ENCODE measurements at places on chromosomes 6 and 20.

DNA sequence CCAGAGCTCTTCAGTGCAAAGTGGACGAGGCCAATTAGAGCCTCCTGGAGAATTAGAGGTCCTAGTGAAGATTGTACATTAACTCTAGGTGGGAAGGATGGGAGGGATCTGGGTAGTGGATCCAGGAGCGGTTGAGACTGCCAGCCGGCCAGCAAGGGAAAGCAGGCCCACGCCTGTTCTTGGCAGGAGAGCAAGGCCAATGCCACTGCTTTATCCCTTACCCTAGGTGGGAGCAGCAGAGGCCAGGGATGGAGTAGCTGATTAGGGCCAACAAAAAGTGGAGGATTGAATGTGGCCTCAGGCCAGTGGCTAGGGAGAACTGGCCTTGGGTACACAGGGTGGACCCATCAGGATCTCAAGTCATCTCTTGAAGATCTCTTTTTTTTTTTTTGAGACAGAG, 3.7 kb downstream of the ITPR3 start:
- no peak for DNase-seq

DNA sequence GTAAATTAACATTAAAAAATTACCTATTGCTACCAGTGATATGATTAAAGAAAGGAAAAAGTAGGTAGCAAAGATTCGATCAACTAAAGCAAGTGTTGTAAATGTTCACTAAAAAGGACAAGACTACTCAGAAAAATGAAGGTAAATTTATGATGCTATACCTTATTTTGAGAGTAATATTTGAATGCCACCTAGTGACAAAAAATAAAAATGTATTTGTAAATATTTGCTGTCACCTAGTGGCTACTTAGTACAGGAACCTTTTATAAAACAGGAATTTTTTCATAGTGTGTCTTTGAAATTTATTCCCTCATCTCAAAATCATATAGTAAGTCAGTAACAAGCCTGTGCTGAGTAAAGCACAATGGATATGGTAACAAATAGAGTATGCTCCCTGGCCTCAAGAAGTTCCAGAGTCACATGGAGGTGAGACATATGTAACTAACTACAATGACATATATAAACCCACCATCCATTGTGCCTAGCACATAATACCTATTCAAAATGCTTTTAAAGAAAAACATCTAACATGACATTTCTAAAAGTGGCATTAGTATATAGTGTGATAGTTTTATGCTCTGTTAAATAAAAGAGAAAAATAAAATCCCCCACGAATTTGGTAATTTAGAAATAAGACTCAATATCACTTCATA, 193.1 kb upstream of the SIM1 start:
- no peak for DNase-seq

- DNase-seq, result peak; percentile 29
Measured at GRCh38 chr20:31569163-31570020, 35.7 kb upstream of the ID1 start.

GRCh38 chr20:62658593-62659178, 16.4 kb downstream of the SLCO4A1 start:
- no peak for DNase-seq

GRCh38 chr6:49528571-49528970, 21.9 kb upstream of the C6orf141 start:
- no peak for DNase-seq

GRCh38 chr20:24111858-24112257, 123.3 kb upstream of the GGTLC1 start:
- DNase-seq, result no peak

- no peak for DNase-seq
Measured at GRCh38 chr20:60062431-60063047, 104.3 kb downstream of the CDH26 start.

DNA sequence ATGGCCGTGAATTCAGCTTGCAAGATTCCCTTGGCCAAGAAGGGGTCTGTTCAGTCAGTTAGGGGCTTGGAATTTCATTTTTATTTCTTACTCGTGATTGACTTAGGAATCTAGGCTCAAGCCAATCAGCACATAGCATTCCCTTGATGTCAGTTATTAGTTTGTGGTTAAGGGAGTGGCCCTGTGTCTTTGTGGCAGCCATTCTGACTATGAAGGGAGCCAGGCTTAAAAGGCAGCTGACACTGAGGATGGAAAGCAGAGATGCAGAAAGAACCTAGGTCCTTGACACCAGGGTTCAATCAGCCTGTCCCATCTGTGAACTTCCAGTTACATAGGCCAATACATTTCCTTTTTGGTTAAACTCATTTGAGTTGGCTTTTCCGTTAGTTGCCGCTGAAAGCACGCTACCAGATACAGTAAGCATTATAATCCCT, 48.1 kb downstream of the MCUR1 start:
- no peak for DNase-seq

DNA sequence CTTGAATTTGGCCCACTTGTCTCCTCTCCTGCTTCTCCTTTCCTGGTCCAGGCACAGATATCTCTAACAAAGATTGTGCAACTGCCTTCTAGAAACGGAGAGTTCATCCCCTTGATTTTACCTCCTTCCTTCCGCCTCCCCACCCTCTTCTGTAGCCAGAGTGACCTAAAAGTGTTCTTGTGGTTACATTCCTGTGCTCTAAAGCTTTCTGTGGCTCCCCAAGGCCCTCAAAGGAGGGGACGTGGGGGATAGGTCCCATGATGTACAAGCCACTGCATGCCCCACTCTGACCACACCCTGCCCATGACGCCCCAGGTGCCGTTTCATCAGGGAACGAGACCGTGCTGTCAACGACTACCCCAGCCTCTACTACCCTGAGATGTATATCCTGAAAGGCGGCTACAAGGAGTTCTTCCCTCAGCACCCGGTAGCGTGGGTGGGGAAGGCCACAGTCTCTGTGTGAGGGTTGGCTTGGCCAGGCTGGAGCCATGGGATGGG, 8.2 kb downstream of the CDC25B start:
- no peak for DNase-seq

GRCh38 chr20:42095221-42095620, 477.0 kb upstream of the CHD6 start:
- DNase-seq, result no peak

DNA sequence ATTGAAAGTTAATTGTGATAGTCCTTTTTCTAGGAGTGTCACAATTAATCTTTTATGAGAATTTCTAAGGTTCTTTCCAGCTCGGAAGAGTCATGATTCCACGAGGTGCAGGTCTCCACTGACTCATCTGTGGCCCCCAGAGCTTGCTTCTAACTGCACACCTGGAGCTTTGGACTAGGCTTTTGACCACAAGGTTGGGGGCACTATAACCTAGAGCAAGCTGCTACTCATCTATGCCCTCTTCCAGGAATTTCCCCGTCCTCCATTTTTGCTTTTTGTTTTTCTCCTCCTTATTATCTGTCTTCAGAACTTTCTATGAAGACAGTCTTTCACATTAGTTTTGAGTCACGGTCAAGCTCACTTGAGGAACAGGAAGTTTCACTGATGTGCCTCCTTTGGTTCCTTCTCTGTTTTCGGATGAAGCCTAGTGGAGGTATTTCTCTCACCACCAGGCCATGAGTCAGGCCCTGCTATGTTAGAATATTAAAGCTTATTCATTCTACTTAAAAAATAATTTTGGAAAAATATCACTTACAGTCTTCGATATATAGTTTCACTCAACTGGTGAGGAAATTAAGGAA, 119.2 kb upstream of the INSM1 start:
- DNase-seq, result no peak

DNA sequence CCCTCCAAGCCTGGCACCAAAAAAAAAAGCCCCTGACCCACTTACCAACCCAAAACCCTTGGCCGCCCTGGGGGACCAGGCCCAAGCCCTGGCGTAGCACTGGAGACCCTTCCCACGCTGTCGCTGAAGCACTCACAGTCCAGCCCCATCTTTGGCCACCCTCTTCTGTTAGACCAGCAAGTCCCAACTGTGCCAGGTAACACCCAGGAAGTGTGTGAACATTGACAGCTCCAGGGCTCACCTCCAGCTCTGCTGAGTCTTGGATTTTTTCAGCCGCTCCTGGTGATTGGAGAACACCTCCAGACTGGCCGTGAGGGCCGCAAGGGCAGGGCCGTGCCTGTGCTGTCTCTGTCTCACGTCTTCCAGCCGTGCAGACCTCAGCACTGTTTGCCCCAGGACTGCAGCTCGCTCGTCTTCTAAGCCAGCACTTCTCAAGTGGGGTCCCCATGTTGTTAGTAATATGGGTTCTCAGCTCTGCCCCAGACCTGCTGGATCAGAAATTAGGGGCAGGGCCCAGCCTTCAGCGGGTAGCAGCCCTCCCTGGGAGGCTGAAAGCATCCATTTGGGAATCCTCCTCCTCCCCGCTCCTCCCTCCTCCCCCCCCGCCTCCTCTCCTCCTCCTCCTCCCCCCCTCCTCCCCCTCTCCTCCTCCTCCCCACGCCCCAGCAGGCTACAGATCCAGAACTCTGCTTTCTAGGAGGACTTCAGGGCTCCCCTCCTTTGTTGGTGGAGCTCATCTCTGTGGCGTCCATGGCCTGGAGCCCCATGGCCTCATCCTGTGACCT, 18.1 kb downstream of the NPEPL1 start:
- DNase-seq, result no peak

DNA sequence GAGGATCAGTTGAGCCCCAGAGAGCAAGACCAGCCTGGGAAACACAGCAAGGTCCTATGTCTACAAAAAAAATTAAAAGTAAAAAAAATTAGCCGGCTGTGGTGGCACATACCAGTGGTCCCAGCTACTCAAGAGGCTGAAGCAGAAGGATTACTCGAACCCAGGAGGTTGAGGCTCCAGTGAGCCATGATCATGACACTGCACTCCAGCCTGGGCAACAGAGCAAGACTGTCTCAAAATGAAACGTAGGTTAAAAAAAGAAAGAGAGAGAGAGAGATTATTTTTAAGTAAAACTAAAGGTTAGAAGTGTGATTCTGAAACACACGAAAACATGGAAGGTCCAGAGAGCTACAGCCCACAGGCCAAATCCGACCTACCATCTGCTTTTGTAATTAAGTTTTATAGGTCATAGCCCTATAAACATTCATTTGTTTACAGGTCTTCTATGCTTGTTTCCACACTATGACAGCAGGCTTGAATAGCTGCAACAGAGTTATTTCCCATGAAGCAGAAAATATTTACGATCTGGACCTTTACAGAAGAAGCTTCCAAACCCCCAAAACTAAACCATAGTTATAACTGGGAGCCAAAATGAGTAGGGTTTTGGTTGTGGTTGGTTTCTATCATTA, 279.7 kb downstream of the GMDS start:
- DNase-seq, result no peak

Data from activated T-helper 1 cell treated with anti-CD3 and anti-CD28 coated beads, Interleukin-12 subunit alpha, Interleukin-12 subunit beta, Interleukin-2, Interleukin-4 antibody, amounts not matched to agents 30 ng/mL and 10 ng/mL and 1 ng/mL, durations not matched to agents 14 hours and 24 hours and 36 hours (primary cell).